ENCODE measurements at places on chromosomes 3 and 15.

DNA sequence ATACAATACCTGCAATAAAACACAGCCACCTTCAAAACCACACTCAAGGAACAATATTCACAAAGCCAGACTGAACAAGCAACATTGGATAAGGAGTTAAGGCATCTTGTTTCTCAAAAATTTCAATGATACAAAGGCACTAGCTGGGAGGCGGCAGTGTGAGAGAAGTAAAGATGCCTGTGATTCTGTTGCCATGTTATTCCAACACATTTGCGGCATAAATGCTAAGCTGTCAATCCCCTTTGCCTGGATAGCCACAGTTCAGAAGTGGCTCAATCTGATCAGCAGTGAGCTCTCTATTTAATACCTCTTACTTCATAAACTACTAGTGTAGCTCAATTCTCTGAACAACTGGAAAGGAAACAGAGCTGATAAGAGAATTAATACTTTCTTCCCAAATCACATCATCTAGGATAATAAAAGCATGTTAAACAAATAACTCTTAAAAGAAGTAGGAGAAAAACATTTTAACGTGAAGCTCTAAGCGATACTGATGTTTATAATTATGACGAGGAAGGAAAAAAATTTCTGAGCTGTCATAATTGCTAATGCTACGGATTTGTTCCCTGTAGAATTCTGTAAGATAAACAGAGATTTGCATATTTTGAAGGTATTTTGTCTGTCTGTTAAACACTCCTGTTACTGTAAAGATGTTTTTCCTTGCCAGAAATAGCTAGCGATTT is 358.4 kb downstream of the FOXP1 start:
- DNase-seq, result no peak

DNA sequence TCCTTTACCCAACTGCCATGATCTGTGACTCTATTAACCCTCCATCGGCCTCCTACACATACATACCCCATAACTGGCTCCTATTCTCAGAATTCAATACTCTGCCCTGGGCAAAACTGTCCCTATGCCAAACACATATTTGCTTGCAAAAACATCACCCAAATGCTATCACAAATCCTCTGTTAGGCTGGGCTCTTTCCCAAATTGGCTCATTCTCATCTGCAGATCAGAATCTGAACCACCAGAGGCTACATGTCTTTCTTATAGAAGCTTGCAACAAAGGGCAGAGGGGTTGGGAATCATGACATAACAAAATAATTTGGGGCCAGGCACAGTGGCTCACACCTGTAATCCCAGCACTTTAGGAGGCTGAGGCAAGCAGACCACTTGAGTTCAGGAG is 45.4 kb upstream of the GOLM2 start:
- DNase-seq, result no peak

DNA sequence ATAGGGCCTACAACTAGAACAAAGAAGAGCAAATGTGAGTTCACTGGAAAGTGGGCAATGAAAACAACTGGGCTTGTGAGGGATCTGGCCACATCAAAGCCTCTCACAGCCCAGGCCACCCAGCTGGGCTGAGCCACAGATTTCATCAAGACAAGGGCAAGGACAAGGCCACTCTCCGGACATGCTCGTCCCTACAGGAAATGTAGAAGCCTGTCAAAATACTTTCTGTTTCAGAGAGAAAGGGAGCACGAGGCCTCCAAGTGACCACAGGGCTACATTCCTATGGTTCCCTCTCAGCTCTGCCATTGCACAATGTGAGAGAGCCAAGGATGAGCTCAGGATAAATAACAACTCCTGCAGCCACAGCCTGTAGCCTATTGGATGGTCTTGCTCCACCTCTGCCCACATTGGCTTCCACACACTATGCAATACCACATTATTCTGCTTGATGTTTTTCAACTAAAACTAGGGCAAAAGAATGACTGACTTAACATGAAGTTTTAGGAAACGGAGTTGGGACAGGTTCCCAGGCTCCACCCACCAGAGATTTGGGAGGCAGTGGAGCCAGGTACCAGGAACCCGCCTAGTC is 12.1 kb downstream of the TBC1D2B start:
- no peak for DNase-seq

GRCh38 chr3:131705558-131706051 is 202.8 kb upstream of the MRPL3 start:
- no peak for DNase-seq

DNA sequence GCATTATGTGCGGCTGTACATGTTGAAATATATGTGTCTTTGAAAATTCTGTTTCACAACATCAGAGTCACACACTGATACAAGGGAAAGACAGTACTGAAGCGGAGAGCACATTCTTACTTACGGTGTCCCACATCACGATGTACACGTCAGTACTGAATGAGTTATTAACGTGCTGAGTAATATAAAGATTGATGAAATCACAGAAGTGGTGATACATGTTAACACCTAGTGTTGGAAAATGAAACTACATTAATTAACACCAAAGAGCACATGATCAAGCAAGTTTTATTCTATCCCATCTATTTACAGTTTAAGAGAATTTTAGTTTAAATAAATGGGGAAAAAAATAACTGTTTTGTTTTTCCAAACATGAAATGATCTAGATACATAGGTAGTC is 15.6 kb downstream of the EOGT start:
- no peak for DNase-seq

DNA sequence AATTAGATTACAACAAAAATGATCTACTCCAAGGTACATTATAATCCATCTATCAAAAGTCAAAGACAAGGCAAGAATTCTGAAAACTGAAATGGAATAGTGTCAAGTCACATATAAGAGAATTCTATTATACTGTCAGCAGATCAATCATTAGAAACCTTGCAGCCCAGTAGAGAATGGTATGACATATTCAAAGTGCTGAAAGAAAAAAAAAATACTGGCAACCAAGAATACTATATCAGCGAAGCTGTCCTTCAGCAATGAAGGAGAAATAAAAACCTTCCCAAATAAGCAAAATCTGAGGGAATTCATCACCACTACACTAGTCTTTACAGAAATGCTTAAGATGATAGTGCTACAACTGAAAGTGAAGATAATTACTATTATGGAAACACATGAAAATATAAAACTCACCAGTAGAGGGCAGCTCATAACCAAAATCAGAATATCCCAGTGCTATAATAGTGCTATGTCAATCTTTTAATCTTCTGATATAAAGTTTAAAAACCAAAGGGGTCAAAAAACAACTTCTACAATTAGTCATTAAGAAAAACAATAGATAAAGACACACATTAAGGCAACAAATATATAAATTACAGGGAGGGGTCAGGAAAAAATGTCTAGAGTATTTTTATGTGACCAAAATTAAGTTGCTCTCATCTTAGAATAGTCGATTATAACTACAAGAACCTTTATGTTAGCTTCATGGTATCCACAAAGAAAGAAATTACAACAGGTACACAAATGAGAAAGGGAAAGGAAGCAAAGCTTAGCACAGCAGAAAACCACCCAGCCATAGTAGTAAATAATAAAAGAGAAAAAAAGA is 190.7 kb upstream of the CNTN6 start:
- DNase-seq, result no peak

- DNase-seq, result peak; percentile 17
These were observed 101.6 kb downstream of the CPN2 start for GRCh38 chr3:194249323-194250097.

GRCh38 chr3:106047221-106047620 is 178.4 kb upstream of the CBLB start:
- DNase-seq, result no peak

GRCh38 chr15:98649472-98650416 is 1.4 kb downstream of the IGF1R start:
- DNase-seq, result peak; percentile 58

DNA sequence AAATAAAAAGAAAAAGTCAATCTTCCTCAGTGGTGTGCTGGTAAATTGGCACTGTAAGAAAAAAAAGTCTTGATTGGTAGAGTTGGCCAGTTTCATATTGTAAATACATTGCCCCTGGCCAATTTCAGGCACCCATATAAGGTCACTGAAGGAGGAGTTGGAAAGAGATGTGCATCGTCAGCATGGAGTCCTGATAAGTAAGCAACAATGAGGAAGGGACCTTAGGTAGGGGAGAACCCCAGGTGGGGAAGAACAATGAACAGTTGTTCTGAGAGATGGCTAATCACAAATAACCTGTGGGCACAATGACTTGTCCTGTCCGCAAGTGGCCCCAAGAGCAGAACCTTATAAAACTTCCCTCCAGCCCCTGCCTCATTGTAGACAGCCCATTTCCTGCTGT is 8.6 kb upstream of the CYP8B1 start:
- DNase-seq, result no peak

- DNase-seq, result no peak
These were observed 12.1 kb downstream of the HEG1 start for GRCh38 chr3:125043599-125044151.

- peak; percentile 39 for DNase-seq
These were observed 563 bp downstream of the PXYLP1 start for GRCh38 chr3:141231952-141232823.

GRCh38 chr3:62835554-62836236 is 39.5 kb downstream of the CADPS start:
- DNase-seq, result no peak

GRCh38 chr3:128764863-128765262 is 38.9 kb downstream of the RAB7A start:
- DNase-seq, result no peak

- no peak for DNase-seq
These were observed 417.6 kb upstream of the CDIN1 start for GRCh38 chr15:36161771-36162212.

DNA sequence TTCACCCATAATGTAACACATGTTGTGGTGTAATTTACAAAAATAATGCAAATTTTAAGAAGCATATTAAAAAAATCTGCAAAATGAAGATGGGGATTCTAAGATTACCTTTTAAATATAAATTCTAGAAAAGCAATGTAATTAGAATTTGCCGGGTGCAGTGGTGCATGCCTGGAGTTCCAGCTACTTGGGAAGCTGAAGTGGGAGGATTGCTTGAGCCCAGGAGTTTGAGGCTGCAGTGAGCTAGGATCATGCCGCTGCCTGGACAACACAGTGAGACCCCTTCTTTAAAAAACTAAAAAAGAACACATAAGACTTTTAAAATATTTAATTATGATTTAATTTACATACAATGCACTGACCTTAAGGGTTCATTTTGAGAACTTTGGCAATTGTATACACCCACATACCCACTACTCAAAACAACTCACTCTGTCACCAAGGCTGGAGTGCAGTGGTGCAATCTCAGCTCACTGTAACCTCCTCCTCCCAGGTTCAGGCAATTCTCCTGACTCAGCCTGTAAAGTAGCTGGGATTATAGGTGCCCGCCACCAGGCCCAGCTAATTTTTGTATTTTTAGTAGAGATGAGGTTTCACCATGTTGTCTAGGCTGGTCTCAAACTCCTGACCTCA is 134.0 kb upstream of the TBL1XR1 start:
- no peak for DNase-seq

- no peak for DNase-seq
These were observed 30.9 kb downstream of the LRRC49 start for GRCh38 chr15:70923311-70924080.

GRCh38 chr15:51840692-51841091 is 11.2 kb downstream of the TMOD3 start:
- no peak for DNase-seq

DNA sequence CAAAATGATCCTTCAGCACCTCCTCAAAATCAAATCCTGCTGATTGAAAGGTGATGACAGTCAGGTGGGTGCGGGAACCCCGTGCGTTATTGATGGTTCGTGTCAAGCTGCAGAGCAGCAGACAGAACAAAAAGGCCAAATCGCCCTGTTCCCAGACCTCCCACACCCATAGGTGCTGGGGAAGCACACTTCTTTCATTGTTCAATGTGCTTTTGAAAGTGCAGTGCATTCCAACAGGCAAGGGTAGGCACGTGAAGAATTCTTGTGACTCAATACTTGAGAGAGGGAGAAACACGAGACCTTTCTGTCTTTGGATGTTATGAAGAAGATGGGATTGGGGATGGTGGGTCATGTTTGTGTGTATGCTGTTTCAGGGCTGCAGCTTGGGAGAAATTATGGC is 514.0 kb downstream of the MCTP2 start:
- no peak for DNase-seq

- DNase-seq, result no peak
These were observed 84.7 kb downstream of the PPP2R3A start for GRCh38 chr3:136050250-136050649.

DNA sequence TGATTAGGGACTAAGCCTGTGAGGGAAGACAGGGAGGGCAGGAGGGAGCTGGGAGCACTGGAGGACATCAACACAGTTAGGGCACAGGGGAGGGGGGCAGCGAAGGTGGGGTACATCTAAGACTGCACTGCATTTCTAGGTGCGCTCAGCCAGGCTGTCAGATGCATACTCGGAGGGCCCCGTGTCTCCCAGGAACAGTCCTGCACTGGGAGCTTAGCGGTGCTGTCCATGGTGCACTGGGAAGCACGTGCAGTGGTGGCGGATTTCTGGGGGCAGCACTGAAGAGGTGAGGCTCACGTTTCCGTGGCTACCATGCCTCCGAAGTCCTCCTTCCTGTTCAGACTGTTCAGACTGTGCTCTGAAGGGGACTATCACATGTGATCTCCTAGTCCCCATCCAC is 54.4 kb downstream of the ROPN1B start:
- peak; percentile 21 for DNase-seq

GRCh38 chr3:42855219-42855546 is 20.5 kb downstream of the CYP8B1 start:
- peak; percentile 52 for DNase-seq

DNA sequence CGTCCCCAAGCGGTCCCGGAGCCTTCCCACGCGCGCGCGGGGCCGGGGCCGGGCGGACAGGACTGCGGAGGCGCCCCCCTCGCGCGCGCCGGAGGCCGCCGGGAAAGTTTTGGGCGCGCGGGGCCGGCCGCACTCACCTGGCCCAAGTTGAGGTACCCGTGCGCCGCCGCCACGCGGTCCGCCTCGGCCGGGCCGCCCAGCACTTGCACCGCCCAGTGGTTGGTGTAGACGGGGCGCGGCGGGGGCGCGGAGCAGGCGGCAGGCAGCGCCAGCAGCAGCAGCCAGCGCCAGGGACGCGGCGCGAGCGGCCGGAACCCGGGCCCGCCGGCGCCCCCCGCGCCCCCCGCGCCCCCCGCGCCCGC is 289 bp downstream of the PCSK6 start:
- peak; percentile 52 for DNase-seq

GRCh38 chr15:100765467-100766241 is 114.0 kb upstream of the ALDH1A3 start:
- peak; percentile 31 for DNase-seq

- no peak for DNase-seq
These were observed 111.2 kb downstream of the MYO5A start for GRCh38 chr15:52417521-52417920.

- no peak for DNase-seq
These were observed 36.6 kb downstream of the PSTPIP1 start for GRCh38 chr15:77031376-77032050.

GRCh38 chr3:18556503-18557135 is 131.5 kb upstream of the SATB1 start:
- no peak for DNase-seq

DNA sequence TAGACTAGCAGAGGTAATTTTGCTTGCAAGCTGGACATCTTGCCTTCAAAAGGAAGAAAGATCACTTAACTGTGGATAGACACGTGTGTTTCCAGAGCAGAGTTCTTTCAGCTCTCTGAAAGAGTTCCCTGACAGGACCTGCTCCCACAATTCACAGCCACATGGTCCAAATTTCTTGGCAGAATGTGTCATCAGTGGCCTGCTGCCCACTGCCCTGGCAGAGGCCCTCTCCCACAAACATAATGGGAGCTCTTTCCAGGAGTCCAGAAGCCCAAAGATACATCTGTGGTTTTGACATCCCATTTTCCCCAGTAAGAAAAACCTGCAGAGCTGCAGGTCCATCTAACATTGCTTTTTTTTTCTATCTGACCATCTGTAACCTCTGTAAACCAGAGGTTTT is 48.3 kb downstream of the SERPINI1 start:
- DNase-seq, result no peak
